ENCODE measurements at places on chromosomes 16 and 17.

GRCh38 chr16:21263640-21264570, 14.2 kb downstream of the CRYM start:
- DNase-seq, result peak; percentile 18

GRCh38 chr17:17206124-17206912, at the start of gene PLD6:
Gene PLD6, minus strand, starts transcription at chr17:17206333. Its CDS starts 47 bp downstream, at chr17:17206286.
- peak; percentile 89 for DNase-seq

- no peak for DNase-seq
Measured at GRCh38 chr17:82750241-82750908, 1.5 kb upstream of the TBCD start.

GRCh38 chr16:910181-910580, 60.6 kb downstream of the LMF1 start:
- no peak for DNase-seq

- DNase-seq, result no peak
Measured at GRCh38 chr17:79657861-79658810, 47.3 kb upstream of the RBFOX3 start.

- DNase-seq, result peak; percentile 72
Measured at GRCh38 chr17:41801374-41802271, 10.1 kb downstream of the P3H4 start.

DNA sequence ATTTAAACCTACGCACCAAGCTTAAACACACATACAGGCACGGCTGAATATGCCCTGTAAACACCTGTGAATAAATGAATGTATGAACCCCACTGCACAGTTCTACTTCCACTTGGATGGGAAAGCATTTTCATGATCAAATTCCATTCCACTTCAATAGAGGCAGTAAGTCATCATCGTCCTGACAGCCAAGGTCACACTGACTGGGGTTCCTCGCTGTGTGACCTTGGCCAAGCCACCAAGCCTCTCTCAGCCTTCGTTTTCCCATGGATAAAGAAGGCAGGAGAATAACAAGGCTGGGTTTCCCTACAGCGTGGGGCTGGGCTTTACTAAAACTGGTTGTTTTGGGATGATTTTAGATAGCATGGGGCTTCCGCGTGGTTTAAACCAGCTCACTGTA, 82.8 kb downstream of the TBC1D16 start:
- DNase-seq, result no peak

GRCh38 chr17:60077672-60078519, 825 bp downstream of the HEATR6 start:
- DNase-seq, result peak; percentile 89
